Left renal pelvis (tissue), 4 donors: ENCODE measurements at places on chromosomes 12 and 14.

DNA sequence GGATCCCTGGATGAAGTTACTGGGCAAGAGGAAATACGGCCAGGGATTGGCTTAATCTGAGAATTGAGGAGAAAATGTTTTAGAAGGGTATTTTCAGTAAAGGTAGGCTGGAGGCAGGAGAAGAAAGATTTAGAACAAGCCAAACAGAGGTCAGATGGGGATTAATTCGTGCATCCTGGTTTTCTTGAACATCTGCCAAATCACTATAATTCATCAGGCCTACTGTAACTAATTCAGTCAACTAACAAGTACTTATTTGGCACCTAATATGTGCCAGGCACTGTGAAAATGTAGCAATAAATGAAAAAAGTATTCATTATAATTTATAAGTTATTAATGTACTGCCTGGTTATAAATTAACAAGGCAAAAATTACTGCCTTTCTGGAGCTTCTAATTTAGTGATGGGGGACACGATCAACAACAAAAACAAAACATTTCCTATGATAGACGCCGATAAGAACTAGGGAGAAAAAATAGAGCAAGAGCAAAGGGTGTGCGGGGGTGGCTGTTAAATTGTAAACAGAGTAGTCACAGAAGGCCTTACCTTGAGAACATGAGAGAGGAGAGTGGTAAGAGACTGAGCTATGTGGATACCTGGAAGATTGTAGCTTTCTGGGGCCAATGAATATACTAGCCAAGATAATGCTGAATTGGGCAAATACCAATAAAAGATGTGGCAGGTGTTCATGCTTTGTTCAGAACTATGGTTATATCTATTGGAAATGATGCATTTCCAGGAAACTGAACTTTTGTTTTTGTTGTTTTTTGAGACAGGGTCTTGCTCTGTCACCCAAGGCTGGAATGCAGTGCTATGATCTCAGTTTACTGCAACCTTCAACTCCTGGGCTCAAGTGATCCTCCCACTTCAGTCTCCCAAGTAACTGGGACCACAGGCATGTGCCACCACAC is 34.0 kb downstream of the DUSP16 start:
- no peak for DNase-seq

DNA sequence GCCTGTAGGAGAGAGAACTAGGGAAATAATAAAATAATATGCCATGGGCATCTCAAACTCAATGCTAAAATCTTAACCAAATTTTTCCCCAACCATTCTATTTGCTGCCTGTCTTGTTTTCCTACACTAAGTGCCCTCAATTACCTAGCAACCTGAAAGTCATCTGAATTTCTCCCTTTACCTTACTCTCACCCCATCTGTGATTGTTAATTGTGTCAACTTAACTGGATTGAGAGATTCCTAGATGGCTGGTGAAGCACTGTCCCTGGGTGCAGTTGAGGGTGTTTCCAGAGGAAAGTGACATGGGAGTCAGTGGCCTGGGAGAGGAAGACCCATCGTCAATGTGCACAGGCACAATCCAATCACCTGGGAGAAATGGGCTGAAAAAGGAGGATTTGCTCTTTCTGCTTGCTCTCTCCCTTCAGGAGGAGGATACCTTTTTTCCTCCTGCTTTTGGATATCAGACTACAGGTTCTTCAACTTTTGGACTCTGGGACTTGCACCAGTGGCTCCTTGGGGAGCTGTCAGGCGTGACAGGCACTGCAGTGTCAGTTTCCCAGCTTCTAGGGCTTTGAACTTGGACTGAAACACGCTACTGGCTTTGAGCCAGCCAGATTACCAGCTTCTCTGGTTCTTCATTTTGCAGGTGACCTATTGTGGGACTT is 100.1 kb downstream of the PPP1R12A start:
- DNase-seq: no peak

- no peak for DNase-seq
These were observed 36.4 kb downstream of the SAMD4A start for GRCh38 chr14:54603362-54603761.

DNA sequence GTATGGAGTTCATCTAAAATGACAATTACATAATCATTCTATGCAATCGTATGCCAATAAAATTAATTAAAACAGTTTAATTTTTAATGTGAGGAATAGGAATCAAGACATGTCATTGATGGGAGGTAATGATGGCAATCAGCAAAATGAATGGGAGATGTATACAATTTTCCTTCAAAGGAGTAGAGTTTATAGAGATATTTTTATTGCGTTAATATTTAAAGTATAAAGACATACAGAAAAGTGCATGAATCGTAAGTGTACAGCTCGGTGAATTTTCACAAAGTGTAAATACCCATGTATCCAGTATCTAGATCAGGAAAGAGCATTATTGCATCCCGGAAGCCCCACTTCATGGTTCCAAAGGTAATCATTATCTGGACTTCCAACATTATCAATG is 1.2 kb downstream of the MIPOL1 start:
- DNase-seq: no peak

GRCh38 chr12:1147821-1148220 is 156.8 kb downstream of the ERC1 start:
- no peak for DNase-seq

DNA sequence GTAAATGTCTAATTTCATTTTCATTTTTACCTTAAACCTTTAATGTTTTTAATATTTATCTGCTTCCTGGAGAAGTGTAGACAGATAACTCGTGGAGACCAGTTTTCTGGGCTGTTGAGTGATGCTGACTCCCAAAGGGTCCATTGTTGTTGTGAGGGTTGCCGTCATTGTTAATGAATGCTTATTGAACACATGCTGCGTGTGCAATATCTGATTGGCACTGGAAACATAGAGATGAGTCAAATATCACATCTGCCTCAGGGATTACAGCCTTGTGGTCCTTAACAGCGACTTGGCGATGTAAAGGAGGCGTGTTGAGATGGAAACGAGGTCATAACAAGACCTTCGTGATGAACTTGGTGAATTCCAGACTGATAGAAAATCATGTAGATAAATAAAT is 85.9 kb downstream of the FBXW8 start:
- no peak for DNase-seq

DNA sequence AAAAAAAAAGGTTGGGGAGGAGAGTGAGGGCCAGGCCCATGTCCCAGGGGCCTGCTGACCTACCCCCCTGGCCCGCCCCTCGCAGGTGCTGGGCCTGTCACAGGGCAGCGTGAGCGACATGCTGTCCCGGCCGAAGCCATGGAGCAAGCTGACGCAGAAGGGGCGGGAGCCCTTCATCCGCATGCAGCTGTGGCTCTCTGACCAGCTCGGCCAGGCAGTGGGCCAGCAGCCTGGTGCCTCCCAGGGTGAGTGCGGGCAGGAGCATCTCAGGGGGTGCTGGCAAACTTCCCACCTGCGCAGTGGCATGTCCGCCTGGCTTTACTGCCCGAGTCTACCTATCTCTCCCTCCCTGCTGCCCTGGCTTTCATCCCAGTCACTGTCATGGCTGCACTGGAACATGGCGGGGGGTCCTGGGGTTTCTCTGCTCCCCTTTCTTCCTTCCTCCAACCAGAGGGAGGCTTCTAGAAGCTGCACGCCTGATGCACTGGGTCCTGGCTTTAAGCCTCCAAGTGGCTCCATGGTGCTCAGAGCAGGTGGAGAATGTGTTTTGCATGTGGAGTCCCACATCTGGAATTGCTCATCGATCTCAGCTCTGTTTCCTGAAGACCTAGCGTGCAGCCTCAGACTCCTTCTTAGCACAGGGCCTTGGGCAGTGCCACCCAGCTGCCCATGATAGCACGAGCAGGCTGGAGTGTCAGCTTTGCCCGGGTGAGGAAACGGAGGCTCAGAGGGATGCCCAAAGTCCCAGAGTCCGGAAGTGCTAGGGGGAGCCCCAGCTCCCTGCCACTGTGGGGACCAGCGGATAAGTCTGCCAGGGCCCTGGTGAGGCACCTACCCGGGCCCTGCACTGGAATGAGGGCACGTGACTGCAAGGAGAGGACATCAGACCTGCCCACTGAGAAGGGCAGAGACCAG is 46.3 kb downstream of the PHETA1 start:
- DNase-seq: no peak

DNA sequence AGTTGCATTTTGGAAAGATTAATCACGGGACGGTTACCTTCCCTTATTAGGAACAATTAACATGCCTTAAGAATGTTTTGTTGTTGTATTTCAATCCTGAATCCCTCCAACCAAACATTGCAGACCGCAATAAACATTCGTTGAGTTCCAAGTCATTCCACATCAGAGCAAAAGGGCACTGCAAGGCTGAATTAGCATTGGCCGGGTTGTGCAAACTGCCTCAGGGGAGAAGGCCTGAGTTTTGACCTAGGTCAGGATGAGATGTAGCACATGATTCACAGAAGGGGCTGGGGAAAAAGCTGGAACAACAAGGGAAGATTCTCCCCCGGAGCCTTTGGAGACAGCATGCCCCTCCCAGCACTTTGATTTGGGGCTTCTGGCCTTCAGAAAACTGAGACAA is 82.1 kb upstream of the BDKRB2 start:
- DNase-seq: no peak

DNA sequence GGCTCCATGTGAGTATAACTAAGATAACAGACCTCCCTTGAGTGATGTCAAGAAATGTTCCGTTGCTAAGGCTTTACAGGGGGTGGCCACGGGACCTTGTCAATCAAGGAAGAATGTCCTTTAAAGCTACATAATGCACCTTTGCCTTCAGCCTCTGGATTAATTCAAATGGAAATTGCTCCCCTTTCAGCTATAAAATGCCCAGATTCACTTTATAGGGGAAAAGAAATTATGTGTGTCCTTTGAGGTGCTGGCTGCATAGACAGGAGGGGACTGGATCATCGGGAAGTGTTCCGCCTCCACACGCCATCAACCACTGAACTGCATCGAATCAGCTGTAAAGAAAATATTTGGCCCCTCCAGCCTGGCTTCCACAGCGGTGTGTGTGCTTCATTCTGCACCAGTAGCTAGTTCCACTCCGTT is 415.4 kb downstream of the DPF3 start:
- DNase-seq: no peak

- no peak for DNase-seq
These were observed 72.9 kb upstream of the FRMD6 start for GRCh38 chr14:51578853-51579252.

GRCh38 chr14:79011920-79012204 is 841.7 kb downstream of the NRXN3 start:
- no peak for DNase-seq

DNA sequence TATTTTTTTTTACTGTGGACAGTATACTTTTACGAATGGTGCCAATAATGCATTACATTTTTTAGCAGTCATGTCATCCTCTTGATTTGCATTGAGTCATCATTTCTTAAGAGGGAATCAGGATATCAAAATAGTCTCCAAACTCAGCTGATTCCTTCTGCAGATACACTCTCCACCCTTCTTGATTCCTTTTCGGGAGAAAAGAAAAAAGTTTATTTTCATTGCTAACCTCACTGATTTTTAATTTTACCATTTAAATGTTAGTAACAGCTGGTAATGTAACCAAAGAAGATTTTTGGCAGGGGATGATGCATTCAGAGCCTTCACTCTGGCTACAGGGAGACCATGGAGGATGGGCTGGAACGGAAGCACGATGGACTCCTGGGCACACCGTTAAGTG is 47.5 kb downstream of the MRPL42 start:
- DNase-seq: no peak

DNA sequence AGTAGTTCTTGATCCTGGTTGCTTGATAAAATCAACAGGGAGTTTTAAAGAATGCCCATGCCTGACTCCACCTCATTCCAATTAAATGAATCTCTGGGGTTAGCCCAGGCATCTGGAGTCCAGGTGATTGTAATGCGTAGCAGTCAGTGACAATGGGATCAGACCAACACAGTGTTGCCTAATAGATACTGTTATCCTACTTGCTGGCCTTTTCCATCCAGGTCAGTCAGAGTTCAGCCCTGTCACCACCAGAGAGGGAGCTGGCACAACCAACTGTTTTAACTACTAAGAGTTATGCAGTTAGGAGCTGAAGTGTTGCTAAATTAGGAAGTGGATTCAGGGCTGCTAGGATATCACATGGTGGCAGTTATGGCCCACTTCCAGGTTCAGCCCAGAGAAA is 107.1 kb downstream of the GPR135 start:
- DNase-seq: no peak

DNA sequence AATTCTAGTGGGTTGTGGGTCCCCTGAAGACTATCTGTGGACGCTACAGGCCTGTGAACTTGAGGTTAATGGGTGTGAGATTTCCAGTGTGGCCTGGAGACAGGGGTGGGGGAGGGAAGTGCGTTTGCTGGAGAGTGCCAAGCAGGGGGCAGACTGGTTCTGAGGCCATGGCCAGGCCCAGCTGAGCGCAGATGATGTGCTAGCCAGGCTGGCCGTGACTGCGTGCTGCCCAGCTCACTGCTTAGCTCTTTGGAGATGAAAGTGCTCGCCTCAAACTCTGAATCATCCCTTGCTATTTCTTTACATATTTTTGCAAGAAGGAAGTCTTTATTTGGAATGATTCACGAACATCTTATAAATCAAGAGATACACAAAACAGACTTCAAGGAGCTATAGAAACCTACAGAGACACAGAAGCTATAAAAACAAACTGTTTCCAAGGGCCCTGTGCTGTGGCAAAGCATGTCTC is 75.2 kb upstream of the PLEKHG3 start:
- DNase-seq: no peak

- DNase-seq: no peak
These were observed 124.8 kb downstream of the PLCZ1 start for GRCh38 chr12:18612971-18613370.

DNA sequence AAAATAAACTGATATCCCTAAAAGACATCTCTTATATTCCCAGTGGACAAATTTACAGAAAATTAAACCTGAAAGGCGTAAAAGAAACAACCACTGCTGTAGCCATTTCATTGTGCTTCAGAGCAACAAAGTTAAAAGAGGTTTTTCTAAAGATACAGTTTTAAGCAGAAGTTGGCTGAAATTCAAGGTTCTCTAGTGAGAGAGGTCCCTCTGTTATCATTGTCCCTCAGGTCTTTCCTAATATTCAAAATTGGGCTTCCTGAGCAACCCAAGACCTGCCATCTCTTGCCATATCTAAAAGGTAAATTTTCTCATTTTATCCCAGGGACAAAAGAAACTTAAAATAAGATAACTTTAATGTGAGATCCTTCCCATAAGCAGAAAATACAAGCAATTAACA is 10.7 kb upstream of the SOS2 start:
- no peak for DNase-seq

DNA sequence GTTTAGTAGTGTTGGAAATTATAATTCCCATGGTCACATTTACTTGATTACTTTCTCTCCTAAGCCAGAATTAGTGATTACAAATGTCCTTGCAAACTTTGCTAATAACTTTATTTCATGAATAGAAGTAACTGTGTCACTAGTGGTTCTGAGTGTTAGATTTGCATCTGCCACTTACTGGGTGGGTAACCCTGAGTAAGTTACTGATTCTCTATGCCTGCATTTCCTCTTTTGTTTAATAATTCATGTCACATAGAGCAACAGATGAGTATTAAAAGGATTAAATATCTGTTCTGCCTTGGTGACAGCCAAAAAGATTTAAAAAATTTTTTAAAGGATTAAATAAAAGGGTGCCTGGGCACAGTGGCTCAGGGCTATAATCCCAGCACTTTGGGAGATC is 78.6 kb downstream of the BHLHE41 start:
- no peak for DNase-seq
